ENCODE measurements at places on chromosomes 16 and 17. TPM values are rescaled to one million over a fixed set of nuclear protein-coding genes. Genes with fewer than 3 reads are reported as not detected.

SOX9 gene
- polyA plus RNA-seq, result 17.7 TPM

CCL11 gene
- 1.9 TPM for polyA plus RNA-seq

ITGAL gene
- polyA plus RNA-seq, result 1.5 TPM

PYY gene
- 0.33 TPM for polyA plus RNA-seq

EFTUD2 gene
- 93.7 TPM for polyA plus RNA-seq

CEP295NL gene
- 0.54 TPM for polyA plus RNA-seq

TPPP3 gene
- 52.9 TPM for polyA plus RNA-seq

MT1A gene
- 0.32 TPM for polyA plus RNA-seq

CD300A gene
- 1.3 TPM for polyA plus RNA-seq

MPDU1 gene
- 125 TPM for polyA plus RNA-seq

LGALS3BP gene
- 118 TPM for polyA plus RNA-seq

SOST gene
- 50.0 TPM for polyA plus RNA-seq

DYNLRB2 gene
- polyA plus RNA-seq, result 8.7 TPM

CD300LB gene
- polyA plus RNA-seq, result 0.08 TPM

FBXW10 gene
- polyA plus RNA-seq, result 0.82 TPM

KRT13 gene
- 0.31 TPM for polyA plus RNA-seq

CACNA1G gene
- polyA plus RNA-seq, result 7.8 TPM

TRAP1 gene
- polyA plus RNA-seq, result 121 TPM

STX1B gene
- 2.3 TPM for polyA plus RNA-seq

ZFHX3 gene
- 25.3 TPM for polyA plus RNA-seq

P2RX1 gene
- polyA plus RNA-seq, result 1.1 TPM

GP1BA gene
- 3.1 TPM for polyA plus RNA-seq

TBC1D3B gene
- 4.8 TPM for polyA plus RNA-seq

PRSS53 gene
- 0.48 TPM for polyA plus RNA-seq

HEATR9 gene
- not detected for polyA plus RNA-seq

PYDC1 gene
- polyA plus RNA-seq, result not detected

EVPL gene
- 26.1 TPM for polyA plus RNA-seq

ZNF385C gene
- polyA plus RNA-seq, result 5.2 TPM

NPIPA2 gene
- polyA plus RNA-seq, result not detected

TVP23A gene
- polyA plus RNA-seq, result 2.4 TPM

SMIM5 gene
- 5.0 TPM for polyA plus RNA-seq

SSTR5 gene
- 0.29 TPM for polyA plus RNA-seq

KRT14 gene
- 0.16 TPM for polyA plus RNA-seq

MSLN gene
- 24.8 TPM for polyA plus RNA-seq

NQO1 gene
- polyA plus RNA-seq, result 28.7 TPM

CHP2 gene
- polyA plus RNA-seq, result 1.8 TPM

NPIPB9 gene
- polyA plus RNA-seq, result 1.3 TPM

KRTAP4-3 gene
- polyA plus RNA-seq, result not detected

OR1A1 gene
- 0.11 TPM for polyA plus RNA-seq

CD300E gene
- polyA plus RNA-seq, result 0.12 TPM

SPATA32 gene
- polyA plus RNA-seq, result 0.43 TPM

HASPIN gene
- polyA plus RNA-seq, result 3.7 TPM

SLC6A4 gene
- 0.52 TPM for polyA plus RNA-seq

SNAI3 gene
- polyA plus RNA-seq, result 1.3 TPM
